ENCODE measurements at places on chromosomes 7 and 10. TPM values are rescaled to one million over a fixed set of nuclear protein-coding genes. Genes with fewer than 3 reads are reported as not detected.

Gene MICALL2
- 6.2 TPM for total RNA-seq

Gene OR2A1
- total RNA-seq, result not detected

Gene NRG3
- total RNA-seq, result 0.19 TPM

Gene DKK1
- total RNA-seq, result not detected

Gene GRID2IP
- not detected for total RNA-seq

Gene SLC13A1
- not detected for total RNA-seq

Gene ZNF394
- total RNA-seq, result 15.8 TPM

Gene KCP
- total RNA-seq, result 0.11 TPM
